ENCODE measurements at places on chromosomes 3 and 15.

- no peak for DNase-seq
Observed at GRCh38 chr15:75840659-75841058, 2.6 kb upstream of the UBE2Q2 start.

DNA sequence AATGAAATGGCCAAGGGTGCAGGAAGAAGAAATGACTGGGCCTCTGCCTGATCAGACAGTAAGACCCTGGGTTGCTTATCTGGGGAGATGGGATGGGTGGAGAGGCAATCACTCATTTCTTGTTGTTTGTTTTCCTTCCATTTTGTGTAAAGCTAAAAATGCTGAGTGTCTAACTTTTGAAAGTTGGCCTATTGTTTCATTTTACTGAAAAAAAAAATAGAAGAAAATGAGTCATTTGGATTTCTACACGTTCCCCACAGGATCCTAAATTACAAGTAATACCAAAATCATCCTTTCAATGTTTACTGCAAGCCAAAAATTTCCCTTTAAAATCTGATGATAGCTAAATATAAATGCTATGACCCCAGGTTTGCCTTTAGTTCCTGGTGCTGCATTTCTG lies 30.6 kb downstream of the PTX3 start:
- DNase-seq = no peak

DNA sequence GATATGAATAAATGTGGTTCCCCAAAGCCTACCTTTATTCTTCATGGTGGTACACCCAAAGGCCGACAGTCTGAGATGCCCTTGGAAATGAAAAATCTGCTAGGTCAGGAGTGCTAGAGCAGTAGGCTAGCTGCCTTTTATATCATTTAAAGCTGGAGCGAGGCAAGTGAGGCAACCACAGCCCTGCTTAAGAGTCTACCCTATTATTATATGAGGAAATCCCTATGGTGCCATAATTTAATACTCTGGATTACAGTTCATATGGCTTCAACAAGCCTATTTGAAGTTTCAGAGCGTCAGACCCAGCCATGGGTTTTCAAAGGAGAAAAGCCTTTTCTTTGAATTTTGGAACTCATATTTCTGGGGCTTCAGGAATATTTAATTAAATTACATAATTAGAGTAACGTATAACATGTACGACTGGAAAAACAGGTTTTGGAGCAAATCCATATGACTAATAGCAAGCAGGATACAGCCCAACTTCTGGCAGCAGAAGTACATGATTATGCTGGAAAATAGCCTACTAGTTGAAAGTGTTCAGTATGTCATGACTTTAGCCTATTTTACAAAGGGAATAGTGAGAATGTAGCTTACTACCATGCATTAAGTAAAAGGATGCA lies 18.0 kb upstream of the SLTM start:
- DNase-seq = no peak

- DNase-seq = no peak
Observed at GRCh38 chr3:85584779-85585356, 626.1 kb downstream of the CADM2 start.

DNA sequence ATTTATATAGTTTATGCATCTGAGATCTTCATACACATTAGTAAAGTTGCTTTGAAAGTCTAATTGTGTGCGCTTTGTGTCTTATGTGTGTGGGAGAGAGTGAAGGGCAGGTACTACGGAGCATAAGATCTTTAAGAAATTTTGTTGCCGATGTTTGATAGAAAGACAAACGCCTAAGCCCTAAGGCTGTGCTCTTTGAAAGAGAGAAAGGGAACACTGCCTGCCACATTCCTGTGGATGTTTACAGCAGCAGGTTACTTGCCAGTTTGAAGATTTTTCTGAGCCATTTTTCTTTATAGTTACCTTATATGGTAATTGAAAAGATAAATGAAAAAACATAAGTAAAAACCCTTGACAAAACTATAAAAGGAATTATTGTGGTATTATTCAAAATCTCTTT lies 17.0 kb downstream of the DTWD1 start:
- DNase-seq = no peak

DNA sequence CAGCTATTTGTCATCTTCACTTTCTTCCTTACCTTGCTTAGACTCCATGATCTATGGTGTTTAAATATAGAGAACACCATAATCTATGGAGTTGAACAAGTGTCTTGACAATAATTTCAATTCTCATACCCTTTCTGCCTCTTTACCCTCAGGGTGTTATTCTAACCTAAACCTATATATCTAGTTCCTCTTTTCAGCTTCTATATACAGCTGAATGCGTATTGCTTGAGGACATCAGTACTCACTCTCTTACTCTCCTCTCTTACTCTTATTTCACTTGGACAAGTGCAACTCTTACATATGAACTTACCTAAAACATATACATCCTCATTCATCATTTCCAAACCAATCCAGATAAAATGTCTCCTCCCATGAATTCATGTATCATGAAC lies 187.1 kb downstream of the RAP2B start:
- DNase-seq = no peak

DNA sequence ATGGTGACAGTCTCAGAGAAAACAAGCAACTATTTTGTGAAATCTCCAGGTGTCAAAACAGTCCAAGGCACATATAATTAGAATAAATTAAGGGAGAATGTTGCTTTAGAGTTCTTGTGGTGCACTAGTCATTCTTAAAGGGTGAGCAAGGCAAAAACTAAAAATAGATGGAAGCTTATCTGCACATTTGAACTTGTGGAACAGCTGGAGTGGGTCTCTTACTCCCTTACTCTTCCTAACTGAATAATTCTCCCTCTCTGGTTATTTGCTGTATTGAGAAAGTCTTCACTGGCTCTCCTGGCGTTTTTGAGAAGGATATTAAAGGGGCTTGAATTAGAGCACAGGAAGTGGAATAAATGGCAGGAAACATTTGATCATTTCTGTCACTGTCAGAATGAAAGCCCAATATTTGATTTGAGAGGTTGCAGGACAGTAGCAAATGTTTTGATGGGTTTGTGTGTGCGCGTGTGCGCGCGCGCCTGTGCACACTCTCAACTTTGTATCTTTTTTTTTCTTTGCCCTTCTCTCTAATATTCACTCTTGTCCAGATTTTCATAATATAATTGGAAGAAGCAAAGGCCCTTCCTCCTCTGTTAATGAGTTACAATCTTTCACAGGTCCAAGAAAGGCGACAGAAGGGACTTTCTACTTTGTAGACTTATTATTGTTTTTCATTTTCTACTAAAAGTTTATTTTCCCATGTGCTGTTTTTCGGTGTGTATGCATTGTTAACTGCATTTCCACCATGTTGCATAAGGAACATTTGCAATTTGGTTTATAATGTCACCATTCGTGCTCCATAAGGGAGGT lies 40.9 kb downstream of the AKAP13 start:
- DNase-seq = no peak

DNA sequence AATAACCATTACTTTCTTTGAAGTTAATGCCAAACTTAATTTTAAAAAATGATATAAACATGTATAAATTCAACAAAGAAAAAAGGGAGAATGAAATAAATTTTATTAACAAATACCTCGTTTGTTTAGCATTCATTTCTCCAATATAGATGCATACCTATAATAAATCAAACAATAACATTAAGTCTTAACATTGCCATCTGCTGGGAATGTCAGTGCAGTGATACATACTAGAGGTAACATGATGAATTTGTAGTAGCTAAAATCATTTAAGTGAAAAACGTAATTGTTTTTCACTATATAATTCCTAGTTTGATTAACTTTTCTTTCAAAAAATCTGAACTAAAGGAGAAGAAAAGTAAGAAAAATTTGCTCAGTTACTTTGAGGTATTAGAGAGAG lies 340.2 kb upstream of the CBLB start:
- no peak for DNase-seq

DNA sequence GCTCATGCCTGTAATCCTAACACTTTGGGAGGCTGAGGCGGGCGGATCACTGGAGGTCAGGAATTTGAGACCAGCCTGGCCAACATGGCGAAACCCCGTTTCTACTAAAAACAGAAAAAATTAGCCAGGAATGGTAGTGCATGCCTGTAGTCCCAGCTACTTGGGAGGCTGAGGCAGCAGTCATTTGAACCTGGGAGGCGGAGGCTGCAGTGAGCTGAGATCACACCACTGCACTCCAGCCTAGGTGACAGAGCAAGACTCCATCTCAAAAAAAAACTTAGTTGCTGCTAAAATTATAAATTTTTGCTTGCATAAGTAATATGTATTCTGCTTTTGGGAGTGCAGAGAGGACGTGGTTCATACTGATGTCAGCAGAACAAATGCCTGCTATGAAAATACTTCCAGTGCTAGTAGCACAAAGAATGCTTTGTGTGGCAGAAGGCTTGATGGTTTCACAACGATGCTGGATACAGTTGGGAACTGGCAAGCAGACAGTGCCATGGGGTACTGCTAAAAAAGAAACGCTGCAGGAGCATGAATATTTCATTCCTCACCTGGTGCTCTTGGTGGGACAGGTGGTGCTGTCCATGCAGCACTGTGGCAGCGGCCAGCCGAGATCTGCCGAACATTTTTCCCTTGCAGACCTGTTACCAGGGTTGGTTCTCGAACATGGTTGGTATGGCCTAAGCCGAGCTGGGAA lies 31.1 kb downstream of the FBXL22 start:
- DNase-seq = no peak

GRCh38 chr3:107384907-107385306 lies 7.7 kb downstream of the CCDC54 start:
- DNase-seq = no peak

- no peak for DNase-seq
Observed at GRCh38 chr3:187913617-187914033, 168.4 kb upstream of the BCL6 start.

Measured in esophagus squamous epithelium (tissue), 5 donors.